Adrenal gland (tissue), 19 donors: ENCODE measurements at places on chromosomes 16 and 17. TPM values are rescaled to one million over a fixed set of nuclear protein-coding genes. Genes with fewer than 3 reads are reported as not detected.
A peak's percentile ranks its signal among the peaks of the same experiment; 100 is the strongest.

DNA sequence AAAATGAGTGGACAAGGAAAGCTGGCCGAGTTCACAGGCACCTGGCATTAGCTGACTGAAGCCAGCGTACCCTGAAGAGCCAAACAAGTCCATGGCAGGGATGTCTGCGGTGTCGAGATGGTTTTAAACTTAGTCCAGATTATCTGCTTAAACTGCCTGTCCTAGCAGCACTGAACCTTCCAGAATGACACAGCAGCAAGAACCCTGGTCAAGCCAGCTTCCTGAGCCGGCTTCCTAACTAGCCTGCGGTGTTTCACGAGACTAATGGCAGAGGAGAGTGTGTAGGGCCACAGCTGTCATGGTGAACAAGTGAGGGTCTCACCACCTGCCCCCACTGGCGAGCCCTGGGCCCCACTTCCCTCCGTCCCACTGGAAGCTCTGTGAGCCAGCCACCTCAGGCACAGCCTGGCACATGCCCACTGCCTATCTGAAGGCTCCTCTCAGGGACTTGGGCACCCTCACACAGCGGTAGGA is 28.8 kb upstream of the MTSS2 start:
- no peak overlapping the region for H3K4me3 ChIP-seq
- H3K36me3 ChIP-seq = no peaks in the 10 kb centered on the region
- no peak for DNase-seq
- peaks cover 42% of the 10 kb centered on the region for H3K4me1 ChIP-seq
- peak overlapping the region; percentile 78 for H3K27ac ChIP-seq

DNA sequence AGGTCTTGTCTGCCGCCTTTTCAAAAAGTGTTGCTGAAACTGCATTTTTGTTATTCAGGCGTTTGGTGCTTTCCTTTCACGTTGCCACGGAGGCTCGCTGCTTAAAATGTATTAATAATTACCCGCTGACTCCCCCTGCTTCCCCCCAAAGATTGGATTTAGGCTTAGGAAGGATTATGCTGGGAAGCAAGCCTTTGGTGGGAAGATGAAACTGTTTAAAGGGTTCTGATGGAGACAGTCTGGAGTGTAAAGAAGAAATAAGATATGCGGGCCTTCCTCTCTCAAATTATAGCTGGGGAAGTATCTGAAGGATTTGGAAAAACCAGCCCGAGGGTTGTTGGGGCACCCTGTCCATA is 1.1 kb downstream of the KSR1 start:
- H3K27ac ChIP-seq = no peak overlapping the region
- H3K27me3 ChIP-seq = no peaks in the 10 kb centered on the region
- DNase-seq = no peak
- H3K4me3 ChIP-seq = peak overlapping the region; percentile 89

DNA sequence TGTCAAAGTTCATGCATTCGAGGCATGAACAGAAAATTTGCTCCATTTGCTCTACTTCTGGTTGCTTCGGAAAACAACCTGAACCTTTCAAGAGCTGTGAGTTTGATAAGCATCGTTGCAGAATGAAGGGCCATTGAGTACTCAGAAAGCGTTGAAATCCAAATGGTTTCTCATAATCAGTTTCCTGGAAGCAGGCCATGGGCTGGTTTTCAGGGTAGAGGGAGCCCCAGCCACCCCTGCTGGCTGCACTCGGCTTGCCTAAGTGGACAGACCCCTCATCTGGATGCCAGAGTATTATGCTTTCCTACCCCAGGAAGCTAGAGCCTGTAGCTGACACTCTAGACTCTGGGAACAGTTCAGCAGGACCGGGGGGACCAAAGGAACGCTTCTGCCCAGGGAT is 24.4 kb downstream of the SCNN1G start:
- no peaks in the 10 kb centered on the region for H3K27me3 ChIP-seq
- DNase-seq = no peak
- H3K36me3 ChIP-seq = no peaks in the 10 kb centered on the region
- H3K4me1 ChIP-seq = no peaks in the 10 kb centered on the region
- no peak overlapping the region for H3K4me3 ChIP-seq

DNA sequence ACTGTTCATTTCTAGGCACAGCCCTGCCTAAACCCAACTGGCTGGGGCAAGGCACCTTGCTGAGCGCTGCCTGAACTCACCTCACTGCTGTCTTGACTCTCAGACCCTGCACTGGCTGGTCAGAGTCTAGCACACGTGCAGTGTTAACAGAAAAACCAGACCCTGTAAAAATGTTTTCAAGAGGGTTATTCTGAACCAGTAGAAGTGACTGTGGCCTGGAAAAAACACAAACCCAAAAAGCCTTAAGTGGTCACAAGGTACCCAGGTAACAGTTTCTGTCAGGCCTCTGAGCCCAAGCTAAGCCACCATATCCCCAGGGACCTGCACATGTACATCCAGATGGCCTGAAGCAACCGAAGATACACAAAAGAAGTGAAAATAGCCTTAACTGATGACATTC is 6.1 kb upstream of the EIF4A3 start:
- H3K4me3 ChIP-seq = no peak overlapping the region
- H3K27ac ChIP-seq = no peak overlapping the region
- peaks cover 5% of the 10 kb centered on the region for H3K4me1 ChIP-seq
- H3K36me3 ChIP-seq = no peaks in the 10 kb centered on the region
- H3K27me3 ChIP-seq = no peaks in the 10 kb centered on the region

DNA sequence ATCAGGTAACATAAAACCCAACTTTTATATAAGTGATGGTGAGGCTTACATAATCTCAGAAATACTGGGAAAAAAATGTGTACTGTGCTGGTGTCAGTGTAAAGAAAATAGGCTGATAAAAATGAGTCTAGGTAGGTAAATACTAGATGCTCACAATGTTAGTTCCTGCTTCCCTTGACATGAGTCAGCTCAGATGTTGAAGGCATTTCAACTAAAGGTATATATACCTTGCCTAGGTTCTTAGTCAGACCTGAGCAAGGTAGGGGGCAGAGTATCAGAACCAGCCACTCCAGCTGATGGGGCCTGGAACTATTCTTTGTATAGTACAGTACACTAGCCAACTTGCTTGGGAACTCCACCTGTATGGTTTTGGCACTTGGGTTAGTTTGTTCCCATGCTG is 51.0 kb upstream of the CA10 start:
- peaks cover 8% of the 10 kb centered on the region for H3K4me1 ChIP-seq
- H3K27me3 ChIP-seq = no peaks in the 10 kb centered on the region
- H3K27ac ChIP-seq = no peak overlapping the region
- no peaks in the 10 kb centered on the region for H3K36me3 ChIP-seq

Gene HSD11B2
- 1.8 TPM for polyA plus RNA-seq

Gene CPHXL2
- not detected for polyA plus RNA-seq
